Activated CD8-positive, alpha-beta memory T cell treated with anti-CD3 and anti-CD28 coated beads for 24 hours (primary cell): ENCODE measurements at places on chromosomes 2 and 18.

DNA sequence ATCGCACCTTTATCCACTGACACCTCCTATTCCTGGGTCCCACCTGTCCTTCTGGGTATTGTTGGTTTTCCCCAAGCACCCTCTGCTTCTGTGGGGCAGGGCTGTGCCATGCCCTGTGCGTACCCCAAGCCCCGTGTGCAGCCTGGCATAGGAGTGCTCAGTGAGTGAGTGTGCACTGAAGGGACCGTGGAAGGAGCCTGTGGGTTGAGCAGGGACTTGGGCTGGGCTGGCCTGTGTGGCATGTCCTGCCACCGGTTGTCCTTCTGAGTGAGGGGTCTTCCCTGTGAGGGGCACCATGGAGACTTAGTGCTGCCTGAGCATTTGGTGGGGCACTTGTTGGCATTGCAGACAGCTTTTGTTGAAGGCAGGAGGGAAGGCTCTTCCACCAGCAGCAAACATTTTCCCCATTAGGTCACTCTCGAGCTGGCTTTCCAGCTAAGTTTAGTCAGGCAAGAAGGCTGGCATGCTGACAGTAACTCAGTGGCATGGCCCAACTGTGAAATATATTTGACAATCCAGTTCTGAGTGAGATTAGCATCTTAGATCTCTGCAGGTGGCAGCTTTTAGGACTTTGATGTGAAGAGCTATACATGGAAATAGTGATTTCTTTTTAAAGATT lies 64.7 kb downstream of the LPIN1 start:
- DNase-seq, result peak; percentile 33

- no peak for DNase-seq
Observed at GRCh38 chr2:238739668-238740067, 108.2 kb upstream of the TWIST2 start.

DNA sequence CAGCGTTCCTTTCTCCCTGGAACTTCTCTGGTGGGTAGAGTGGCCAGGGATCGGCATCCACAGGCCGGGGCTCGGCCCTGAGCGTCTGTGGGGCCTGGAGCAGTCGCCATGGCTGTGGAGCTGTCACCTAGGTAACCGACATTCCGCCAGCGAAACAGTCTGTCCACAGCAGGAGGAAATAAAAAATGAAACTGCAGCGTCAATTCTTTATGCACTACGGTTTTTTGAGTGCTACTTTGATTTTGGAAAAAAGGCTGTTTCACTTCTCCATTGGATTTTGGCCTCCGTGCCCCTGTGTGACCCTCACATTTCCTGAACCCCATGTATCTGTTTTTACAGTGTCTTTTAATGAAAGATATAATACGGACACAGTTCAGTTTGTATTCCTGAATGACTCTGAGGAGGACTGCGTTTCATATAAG lies 163.4 kb downstream of the LDLRAD4 start:
- DNase-seq, result peak; percentile 63

DNA sequence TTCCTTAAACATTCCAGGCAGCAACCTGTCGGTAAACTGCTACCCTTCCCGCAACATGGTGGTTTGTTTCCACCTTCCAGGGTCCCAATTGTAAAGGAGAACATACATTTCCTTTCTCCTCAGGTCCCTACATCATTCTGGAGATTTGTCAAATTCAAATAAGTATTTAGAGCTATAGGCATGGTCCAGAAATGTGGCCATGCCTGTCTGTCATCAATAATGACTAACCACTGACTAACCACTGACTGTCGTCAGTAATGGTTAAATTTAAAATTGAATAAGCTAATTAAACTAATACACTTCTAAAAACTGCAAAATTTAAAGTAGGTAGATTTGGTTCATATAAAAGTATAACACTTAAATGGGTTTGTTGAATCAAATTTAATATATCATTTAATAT lies 984.0 kb upstream of the SLC39A10 start:
- DNase-seq, result no peak

DNA sequence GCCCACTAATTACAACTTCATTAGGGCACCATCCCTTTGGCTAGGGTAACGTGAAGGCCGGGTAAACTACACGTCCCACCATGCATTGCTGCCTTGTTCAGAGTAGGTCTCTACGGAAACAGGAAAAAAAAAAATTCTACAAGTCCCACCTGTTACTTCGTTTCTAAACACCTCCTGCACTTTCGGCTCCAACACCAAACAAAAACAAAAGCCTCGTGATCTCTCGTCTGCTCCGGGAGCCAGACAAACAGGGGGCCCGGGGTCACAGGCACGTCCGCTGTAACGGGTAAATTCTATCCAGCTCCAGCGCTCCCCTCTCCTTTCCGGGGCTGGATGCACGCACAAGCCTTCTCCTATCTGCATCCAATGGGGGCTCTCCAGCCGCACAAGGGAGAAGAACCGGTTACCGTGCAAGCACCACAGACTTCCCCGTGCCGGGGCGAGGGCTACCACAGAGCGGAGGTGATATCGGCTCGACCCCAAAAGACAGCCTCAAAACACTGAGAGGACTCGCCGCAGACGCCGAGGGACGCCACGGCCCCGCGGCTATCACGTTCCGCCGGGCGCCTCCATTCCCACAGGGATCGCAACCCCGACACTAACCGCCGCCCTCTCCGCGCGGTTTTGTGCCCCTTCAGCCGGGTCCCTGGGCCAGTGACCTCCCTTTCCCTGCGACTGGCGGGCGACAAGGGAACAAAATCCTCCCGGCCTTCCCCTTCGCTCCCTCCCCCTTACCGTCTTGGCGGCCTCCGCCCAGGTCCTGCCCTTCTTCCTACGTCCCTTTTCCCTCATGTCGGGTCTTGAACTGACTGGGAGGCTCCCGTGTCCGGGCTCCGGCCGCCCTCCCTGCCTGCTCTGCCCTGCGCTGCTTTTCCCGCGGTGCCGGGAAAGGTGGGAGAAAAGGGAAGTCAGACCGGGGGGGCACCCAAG lies 591 bp downstream of the ASXL2 start:
- DNase-seq, result peak; percentile 82

DNA sequence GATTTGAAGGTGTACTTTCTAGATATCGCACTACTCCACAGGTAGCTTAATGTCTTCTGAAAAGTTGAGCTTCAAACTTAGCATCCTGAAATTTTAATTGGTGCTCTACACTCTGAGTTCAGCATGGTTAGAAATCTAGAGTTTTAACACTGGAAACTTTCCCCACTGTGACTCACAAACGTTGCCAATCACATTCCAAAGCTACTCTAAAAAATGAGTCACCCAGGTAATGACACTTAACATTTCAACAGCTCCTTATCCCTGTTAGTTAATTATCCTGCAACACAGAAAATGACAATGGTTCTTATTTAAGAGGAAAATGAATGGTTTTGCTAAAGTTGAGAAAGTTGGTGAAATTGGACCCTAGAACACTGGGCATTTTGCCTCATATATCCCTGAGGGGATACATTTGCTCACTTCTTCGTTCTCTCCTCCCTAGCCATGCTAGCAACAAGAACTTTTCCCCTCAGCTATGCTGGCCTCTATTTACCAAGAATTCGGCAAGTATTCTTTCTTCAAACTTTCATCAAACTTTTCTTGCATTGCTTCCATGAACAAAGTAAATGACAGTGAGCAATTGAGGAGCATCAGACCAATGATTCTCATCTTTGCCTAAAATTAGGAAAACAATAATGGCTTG lies 1024.1 kb upstream of the KLHL29 start:
- no peak for DNase-seq
